NT2/D1 (cell line): ENCODE measurements at places on chromosomes 11 and 22.

- peak; percentile 44 for DNase-seq
Measured at GRCh38 chr11:128632141-128632791, 44.9 kb upstream of the ETS1 start.

GRCh38 chr22:45534339-45535192 lies 31.9 kb downstream of the FBLN1 start:
- no peak for DNase-seq

- DNase-seq: no peak
Measured at GRCh38 chr11:80163011-80163410, 722.2 kb upstream of the TENM4 start.

DNA sequence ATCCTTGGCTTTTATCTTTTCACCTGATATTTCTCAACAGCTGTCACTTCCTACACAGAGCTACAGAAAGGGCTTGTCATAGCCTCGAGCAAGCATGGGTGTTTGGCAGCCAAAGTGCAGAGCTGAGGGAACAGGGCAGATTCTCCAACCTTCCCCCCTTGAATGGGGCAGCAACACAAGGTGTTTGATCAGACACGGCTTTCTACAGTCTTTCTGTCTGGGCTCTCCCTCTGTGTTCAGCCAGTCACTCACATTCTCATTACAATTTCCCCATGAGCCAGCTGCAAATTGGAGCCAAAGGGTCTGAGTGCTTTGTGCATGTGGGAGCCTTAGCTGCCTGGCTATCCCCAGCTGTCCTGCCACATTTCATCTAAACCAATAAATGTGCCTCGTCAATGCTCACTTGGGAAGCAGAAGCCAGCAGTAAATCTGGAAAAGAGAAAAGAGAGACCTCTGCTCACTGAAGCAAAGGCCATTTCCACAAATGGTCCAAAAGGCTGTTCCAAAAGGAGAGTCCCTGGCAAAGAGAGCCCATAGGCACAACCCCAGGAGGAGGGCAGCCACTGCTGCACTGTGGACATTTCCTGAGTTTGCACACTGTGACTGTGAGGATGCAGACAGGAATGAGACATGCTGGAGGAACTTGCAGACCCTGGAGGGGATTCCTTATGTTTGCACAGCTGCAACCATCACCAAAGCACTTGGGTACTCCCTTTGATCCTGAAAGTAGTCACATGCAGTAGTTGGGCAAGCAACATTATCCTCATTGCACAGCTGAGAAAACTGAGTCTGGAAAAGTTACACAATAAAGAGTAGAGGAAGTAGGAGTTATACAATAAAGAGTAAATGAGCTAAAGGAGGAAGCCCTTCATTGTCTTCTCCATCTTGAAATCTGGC lies 186.8 kb downstream of the FAM181B start:
- DNase-seq: no peak

DNA sequence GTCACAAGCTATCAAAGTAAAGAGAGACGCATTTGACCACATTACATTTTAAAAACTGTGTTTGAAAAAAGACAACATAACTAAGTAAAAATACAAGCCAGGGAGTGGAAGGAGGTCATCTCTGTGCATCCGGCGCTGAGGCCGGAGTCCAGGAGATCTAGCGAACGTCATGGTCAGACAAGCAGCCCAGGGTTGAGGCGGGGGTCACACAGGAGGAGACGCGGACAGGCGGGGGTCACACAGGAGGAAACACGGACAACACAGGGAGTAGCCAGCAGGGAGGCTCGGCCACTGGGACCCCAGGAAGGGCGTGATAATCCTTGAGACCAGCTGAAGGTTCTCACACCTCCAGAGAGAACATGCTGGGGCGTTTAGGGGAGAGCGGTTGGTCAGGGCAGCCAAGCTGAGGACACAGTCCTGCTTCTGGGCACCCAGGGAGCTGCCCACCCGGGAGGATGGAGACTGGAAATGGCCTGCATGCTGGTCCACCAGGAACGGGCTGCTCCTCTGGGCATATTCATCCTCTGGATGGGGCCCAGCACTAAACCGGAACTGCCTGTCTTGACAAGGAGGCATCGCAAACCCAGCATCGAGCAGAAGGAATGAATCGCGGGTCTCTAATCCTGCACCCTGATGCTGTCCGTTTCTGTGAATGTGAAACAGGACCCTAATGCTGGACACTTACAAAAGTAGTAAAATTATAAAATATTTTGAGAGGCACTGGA lies 40.9 kb upstream of the MUC5AC start:
- no peak for DNase-seq

DNA sequence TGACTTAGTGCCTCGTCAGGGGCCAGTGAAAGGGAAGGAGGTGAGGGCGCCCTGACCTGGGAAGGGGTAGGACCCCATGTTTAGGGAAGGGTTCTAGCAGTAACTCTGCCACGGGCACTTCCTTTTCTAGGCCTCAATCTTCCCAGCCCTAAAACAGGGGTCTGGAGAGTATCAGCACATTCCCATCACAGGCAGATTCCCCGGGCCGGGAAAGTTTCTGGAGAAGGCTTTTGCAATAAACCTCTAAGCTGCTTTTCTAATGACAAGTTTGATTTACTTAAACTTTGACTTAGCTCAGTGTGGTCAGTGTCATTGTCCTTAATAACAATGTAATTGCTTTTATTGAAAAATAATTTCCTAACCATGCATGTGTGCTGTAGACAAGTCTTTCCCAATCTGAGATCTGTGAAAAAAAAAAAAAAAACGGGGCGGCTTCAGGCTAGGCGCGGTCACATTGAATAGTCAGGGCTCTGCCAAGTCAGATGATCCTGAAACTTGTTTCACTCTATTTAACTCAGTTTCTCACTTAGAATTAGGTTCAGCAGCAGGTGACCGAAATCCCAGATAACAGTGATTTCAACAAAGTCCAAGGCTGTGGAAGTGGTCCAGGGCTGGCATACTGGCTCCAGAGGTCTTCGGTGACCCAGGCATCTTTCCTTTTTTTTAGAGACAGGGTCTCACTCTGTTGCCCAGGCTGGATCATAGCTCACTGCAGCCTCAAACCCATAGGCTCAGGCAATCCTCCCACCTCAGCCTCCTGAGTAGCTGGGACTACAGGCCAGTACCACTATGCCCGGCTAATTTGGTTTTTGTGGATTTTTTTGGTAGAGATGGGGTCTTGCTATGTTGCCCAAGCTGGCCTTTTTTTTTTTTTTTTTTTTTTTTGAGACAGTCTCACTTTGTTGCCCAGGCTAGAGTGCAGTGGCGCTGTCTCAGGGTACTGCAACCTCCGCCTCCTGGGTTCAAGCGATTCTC lies 19.5 kb upstream of the TAB1 start:
- no peak for DNase-seq

- no peak for DNase-seq
Measured at GRCh38 chr22:39556970-39557841, 13.3 kb upstream of the CACNA1I start.

DNA sequence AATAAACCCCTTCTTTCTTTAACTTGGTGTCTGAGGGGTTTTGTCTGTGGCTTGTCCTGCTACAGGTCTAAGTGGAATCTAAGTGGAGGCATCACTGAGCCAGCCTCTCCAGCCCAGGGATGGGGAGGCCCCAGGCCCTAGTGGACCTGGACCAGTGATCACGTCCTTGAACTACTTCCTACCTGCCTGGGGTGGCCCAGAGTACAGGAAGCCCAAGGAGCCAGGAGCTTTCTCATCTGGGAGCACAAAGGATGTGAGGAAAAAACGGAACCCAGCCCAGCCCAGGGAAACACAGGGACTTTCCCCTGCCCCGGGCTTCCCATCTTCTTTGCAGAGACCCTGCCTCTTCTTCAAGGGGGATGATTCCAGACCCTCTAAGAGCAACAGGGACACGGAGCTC lies 3.5 kb upstream of the CD5 start:
- no peak for DNase-seq
